Heart left ventricle (tissue), 16 donors: ENCODE measurements at places on chromosomes 2 and 18.

- no peak for DNase-seq
Measured at GRCh38 chr2:200525066-200525465, 941 bp upstream of the SGO2 start.

DNA sequence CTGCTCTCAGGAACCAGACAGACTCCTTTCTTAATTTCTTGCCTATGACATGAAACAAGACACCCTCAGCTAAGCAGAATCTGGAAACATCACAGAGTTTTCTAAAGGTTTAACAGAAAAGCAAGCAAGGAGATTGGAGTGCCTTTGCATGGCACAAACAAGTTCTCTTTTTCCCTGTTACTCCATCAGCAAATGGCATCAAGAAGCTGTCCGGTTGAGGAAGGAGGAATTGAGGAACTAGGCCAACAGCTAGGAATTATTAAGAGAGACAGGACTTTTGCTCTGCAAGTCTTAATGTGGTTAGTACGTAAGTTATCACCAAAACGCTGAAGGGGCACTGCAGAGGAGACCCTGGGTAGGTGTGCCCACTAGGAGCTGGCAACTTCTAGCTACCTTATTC lies 53.2 kb downstream of the NEB start:
- no peak for DNase-seq

GRCh38 chr2:112059671-112060070 lies 4.6 kb downstream of the TMEM87B start:
- no peak for DNase-seq

DNA sequence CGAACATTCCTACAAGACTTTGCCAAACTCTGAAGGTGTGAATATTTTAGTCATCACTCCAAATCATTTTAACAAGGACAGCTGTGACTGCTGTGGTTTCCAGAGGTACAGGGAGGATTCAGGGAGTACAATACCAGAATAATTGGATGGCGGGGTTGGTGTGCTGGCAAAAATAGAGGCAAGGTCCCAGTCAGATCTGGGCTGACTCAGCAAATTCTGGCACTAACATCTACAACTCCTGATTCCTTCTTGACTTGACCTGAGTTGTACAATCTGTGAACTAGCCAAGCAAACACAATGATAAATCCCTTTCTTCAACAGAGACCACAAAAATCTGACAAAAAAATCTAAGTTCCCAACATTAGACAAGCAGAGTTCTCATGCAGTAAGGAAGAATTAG lies 40.4 kb downstream of the RMP24 start:
- DNase-seq, result no peak

GRCh38 chr18:8279781-8280330 lies 329.4 kb upstream of the RAB12 start:
- DNase-seq, result no peak

DNA sequence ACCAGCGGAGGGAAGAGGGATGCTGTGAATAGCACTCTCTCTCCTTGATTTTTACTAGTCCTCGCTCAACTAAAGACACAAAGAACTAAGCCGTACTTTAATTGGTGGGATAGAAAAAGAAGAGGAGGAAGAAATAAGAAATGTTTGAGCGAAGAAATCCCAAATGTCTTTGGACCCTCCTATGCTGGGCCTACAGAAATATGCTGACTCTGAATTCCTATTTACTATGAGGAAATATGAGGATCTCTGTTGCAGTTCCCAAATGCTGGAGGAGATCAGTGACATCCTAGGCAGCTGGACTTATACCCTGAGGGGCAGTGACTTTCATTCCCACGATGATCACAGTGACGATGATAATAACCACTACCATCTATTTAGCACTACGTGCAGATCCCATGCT lies 16.6 kb upstream of the PIEZO2 start:
- DNase-seq, result no peak

DNA sequence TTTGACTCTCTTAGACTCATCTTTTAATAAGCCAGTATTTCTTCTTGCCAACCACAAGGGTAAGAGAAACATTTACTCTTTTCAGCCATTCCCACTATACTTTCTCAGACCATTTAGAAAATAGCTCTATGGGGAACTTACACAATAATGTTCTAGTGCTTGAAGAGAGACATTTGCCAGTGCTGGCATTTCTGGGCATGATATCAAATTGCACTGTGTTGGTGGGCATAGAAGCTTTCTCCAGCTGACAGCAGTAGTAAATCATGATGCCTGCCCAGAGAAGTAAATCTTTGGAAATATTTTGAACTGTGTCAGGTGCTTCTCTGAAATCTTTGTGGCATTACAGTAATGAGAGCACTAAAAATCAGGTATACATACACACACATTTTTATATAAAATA lies 346.6 kb downstream of the CBLN2 start:
- no peak for DNase-seq
